Stimulated activated CD4-positive, alpha-beta T cell treated with anti-CD3 and anti-CD28 coated beads, Interleukin-2, amount 100 ng/mL, for 24 hours (primary cell): ENCODE measurements at places on chromosomes 7 and 10.

GRCh38 chr7:85320699-85321476 lies 134.0 kb upstream of the SEMA3D start:
- DNase-seq = no peak

DNA sequence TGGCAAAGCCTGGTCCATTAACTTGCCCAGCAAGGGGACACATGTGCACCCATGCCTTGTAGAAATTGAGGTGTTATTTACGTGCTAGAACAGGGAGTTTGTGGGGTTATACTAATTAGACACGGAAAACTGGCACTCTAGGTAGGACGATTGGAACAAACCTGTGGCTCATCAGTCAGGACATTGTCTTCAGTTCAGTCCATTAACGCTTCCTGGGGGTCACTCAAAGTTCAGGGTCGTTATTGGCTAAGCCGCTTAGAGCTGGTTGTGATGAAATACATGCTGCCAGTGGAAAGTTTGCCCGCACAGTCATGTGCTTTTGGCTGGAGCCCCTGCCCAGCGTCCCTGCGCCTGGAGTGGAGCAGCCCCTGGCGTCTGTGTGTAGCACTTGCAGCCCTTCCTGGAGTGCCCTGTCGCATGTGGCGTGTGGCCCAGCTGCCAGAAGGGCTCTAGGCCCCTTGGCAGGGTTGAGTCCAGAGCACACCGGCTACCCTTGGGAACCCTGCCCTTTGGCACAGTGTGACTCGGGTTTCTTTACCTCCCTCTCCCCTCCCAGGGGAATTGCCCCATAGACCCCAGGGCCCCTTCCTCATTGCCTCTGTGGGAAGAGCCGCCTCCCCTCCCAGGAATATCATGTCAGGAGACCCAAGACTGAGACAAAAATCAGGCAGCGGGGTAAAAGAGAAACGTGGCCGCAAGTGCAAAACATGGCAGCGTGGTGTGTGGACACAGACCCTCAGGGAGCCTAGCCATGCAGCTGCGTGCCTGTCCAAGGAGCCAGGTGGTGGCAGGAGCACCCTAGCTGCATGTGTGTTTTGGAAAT lies 9.8 kb downstream of the ZNF775 start:
- no peak for DNase-seq

- DNase-seq = no peak
These were observed 149.8 kb downstream of the KLF6 start for GRCh38 chr10:3635211-3635671.

DNA sequence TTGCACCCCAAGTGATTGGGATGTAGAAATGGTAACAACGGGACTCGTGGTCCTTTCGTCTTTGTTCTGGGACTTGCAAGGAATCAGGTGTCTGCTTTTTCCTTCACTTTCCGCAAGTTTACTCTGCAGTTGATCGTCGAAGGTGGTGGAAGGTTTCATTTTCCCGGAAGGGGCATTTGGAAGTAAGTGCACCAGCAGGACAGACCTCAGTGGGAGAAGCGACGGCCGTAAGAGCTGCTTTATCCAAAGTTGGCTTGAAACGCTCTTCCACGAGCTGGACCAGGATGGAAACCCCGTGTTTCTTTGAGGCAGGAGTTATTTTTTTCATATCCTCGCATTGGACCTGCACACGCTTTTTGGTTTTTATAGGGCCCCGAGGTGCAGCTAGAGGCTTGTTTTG lies 1.2 kb downstream of the BRI3 start:
- no peak for DNase-seq

- no peak for DNase-seq
These were observed 1.5 kb downstream of the BZW2 start for GRCh38 chr7:16647435-16647960.

DNA sequence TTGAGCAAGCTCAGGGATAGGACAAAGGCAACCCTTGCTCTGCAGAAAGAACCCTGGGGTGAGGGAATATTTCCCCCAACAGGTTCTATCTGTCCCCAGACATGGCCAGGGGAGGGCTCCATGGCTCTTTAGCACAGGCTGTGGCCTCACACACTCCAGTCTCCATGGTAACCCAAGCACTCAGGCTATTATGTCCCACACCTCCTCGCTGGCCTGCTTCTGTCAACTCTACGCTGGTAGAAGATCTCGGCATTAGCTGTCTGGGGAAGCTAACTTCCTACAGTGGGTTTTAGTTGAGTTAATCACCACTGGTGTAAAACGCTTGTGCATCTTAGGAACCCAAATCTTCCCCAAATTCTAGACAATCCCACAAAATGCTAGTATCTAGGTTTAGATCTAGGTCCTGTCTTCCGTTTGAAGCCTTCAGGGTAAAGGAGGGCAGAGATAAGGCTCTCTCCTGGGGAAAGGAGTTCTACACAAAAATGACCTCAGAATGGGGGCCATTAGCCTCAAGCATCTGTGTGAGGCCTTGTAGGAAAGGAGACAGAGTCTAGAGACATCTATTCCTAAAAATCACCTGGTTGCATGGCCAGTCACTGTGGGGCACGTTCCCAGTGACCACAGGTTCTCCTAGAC lies 36.7 kb upstream of the SLIT1 start:
- DNase-seq = no peak

DNA sequence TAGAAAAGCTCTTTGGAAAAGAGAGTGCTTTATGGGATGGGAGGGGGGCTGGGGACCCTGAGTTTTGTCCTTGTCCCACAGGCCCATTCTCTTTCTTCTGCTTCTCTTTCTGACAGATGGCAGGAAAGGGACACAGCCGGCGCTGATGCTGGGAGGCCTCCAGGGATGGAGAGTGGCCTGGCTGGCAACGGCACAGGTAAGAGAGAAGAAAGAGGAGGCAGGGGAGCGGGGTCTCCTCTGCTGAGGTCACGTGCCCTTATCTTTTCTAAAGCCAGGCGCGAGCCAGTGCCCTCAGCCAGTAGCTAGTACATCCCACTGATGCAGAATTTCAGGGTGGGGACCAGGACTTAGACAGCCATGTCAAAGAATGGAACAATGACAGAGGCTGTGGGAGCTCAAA lies 9.2 kb downstream of the ZNF775 start:
- DNase-seq = no peak

- DNase-seq = no peak
These were observed 182.1 kb downstream of the EVX1 start for GRCh38 chr7:27424749-27425148.

DNA sequence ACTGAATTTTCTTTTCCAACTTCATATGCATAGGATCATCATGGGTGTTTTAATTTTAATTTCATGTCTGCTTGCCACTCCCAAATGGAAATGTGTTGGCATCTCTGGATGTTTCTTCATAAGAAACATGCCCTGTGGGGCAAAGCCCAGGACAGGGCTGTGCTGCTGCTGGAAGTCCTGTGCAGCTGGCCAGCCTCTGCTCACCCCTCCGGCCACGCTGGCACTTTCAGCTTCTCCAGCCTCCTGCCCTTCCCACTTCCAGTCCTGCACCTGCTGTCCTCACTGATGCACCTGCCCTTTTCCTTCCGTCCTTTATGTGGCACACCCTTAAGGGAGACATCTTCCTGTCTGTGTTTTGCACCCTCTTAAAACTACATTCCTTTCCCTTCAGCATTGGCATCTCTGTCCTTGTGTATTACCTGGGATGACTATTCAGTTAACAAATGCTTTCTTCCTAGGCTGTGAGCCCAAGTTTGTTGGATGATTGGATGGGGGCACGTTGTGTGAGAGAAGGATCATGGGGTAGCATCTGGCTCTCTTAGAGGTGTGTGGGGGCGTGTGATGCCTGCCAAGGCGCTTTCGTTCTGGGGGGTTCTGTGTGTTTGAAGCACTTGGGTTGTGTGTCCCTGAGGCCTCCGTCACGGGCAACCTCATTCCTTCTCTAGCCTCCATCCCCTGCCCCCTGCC lies 56.8 kb downstream of the TCF7L2 start:
- DNase-seq = no peak

GRCh38 chr7:117134889-117135552 lies 181.7 kb downstream of the ST7 start:
- no peak for DNase-seq

GRCh38 chr10:48390933-48391845 lies 84.7 kb downstream of the MAPK8 start:
- DNase-seq = no peak

- DNase-seq = no peak
These were observed 55.1 kb upstream of the PPP2R2D start for GRCh38 chr10:131845505-131846239.

DNA sequence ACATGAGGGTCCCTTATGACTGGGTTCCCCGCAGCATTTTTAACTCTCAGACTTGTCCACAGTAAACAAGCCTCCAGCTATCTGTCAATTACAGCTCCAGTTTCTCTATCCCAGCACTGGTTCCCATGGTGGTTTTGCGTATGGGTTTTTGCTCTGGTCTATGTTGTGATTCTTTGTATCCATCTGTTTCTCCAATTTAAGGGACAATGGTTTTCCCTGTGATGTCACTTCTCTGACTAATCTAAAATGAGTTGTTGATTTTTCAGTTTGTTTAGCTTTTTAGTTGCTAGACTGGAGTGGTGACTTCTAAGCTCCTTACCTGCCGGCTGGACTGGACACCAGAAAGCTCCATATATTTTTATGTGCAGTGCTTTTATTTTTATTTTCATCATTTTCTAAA lies 303.7 kb downstream of the INHBA start:
- no peak for DNase-seq

DNA sequence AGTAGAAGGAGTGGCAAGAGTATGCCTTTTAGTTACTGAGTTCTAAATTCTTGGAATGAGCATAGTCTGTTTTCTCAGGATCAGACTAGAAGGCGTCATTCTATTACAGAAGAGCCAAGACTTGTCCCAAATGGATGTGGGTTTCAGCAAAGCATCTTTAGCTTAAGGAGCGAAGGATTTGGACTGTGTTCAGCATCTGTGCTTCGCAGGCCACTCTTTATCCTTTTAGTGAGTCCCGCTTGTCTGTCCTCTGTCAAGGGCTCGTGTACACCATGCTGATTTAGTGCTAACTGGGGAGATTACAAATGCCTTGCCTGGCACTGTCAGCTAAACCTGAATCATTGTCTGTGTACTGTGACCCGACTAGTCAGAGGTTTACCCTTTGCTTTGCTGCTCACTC lies 465.7 kb downstream of the AUTS2 start:
- no peak for DNase-seq

GRCh38 chr10:85284778-85285770 lies 956.7 kb downstream of the CCSER2 start:
- no peak for DNase-seq

GRCh38 chr7:141709749-141710148 lies 1.6 kb downstream of the WEE2 start:
- no peak for DNase-seq

- no peak for DNase-seq
These were observed 142.5 kb upstream of the RET start for GRCh38 chr10:42934351-42934811.

DNA sequence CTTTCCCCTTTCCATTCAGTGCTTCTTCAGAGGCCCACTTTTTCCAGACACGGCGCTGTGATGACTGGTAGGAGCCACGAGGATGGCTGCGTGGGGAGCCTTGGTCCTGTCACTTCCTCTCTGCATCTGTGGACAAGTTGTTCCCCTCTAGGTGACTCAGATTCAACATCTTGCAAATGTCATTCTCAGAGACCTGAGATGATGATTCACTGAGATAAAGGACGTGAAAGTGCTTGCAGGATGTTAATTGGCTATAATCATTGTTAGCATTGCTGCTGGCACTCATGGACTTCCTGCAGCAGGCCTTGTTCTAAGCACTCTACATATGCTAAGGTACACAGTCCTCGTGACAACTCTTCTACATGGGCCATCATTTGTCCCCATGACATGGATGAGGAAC lies 489.8 kb upstream of the ZMIZ1 start:
- peak; percentile 38 for DNase-seq

DNA sequence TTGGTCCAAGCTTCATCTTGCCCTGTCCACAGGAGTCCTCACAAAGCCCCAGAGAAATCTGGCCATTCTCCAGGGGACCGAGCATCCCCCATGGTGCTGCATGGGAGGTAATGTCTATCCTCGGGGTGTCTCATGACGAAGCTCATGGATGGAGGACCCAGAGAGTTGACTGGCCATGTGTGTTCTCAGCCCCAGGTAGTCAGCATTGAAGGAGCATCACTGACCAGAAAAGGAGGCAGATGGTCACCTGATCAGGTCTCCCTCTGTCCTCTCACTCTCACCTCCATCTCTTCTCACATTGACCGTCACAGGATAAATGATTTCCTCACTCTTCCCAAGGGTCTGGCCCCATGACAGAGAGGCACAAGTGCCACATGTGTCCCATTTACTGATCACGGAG lies 33.4 kb upstream of the GDF10 start:
- no peak for DNase-seq
